ENCODE measurements at places on chromosomes 2 and 18. TPM values are rescaled to one million over a fixed set of nuclear protein-coding genes. Genes with fewer than 3 reads are reported as not detected.

GRCh38 chr2:34848691-34849090 lies 1249.6 kb upstream of the FAM98A start:
- DNase-seq: no peak

DNA sequence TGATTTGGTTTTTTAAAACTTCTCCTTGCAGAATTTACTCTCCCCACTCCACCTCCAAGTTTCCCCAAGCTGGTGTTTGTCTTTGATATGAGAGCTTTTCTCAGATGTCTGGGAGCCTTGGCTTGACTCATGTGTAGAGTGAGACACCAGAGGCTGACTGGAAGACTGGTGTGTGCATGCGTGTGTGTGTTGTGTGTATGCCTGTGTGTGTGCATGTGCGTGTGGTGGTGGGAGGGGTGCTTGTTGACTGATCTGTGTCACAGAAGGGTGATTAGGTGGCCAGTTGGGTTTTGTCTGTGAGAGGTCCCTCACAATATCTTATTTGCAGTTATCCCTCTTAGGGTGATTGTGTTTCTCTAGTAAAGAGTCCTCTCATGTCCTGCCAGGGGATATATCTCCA lies 50.5 kb upstream of the HPCAL1 start:
- no peak for DNase-seq

- DNase-seq: peak; percentile 67
Observed at GRCh38 chr2:142190805-142191204, 60.0 kb upstream of the LRP1B start.

DNA sequence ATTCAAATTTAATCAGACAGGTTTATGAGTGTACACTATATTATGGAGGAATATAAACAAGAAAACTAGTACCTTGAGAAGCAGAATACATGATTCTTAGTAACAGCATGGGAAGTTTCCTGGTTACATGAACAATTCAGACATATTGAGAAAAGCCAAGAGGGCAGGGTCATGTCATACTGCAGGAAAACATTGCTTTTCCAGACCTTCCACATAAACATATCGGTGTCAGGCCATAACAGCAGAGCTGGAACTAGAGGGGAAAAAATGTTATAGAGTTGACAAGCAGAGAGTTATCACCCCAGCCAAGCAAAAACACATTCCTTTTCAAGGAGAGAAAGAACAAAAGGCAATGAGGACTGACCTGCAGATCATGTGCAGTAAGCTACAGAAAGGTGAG lies 74.7 kb upstream of the ZNF236 start:
- no peak for DNase-seq

The LRRC30 gene
- total RNA-seq: not detected

- no peak for DNase-seq
Observed at GRCh38 chr2:46493241-46493970, 14.0 kb downstream of the TMEM247 start.

GRCh38 chr18:13296867-13297574 lies 78.5 kb downstream of the LDLRAD4 start:
- no peak for DNase-seq

DNA sequence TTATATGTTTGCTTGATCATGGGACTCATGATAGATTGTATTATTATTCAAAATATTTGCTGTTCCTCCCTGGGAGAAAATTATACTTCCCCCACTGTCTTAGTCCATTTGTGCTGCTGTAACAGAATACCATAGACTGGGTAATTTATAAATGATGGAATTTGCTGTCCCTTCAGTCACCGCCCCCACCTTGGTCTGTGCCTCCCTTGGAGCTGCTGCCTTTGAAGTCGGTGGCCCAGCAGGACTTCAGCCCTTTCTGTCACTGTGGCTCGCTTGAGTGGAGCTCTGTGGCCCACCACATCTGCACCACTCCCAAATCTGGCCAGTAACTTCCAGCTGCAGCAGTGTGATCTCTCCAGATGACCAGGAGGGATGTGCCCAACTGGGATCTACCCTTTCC lies 200.8 kb downstream of the AGPS start:
- no peak for DNase-seq

DNA sequence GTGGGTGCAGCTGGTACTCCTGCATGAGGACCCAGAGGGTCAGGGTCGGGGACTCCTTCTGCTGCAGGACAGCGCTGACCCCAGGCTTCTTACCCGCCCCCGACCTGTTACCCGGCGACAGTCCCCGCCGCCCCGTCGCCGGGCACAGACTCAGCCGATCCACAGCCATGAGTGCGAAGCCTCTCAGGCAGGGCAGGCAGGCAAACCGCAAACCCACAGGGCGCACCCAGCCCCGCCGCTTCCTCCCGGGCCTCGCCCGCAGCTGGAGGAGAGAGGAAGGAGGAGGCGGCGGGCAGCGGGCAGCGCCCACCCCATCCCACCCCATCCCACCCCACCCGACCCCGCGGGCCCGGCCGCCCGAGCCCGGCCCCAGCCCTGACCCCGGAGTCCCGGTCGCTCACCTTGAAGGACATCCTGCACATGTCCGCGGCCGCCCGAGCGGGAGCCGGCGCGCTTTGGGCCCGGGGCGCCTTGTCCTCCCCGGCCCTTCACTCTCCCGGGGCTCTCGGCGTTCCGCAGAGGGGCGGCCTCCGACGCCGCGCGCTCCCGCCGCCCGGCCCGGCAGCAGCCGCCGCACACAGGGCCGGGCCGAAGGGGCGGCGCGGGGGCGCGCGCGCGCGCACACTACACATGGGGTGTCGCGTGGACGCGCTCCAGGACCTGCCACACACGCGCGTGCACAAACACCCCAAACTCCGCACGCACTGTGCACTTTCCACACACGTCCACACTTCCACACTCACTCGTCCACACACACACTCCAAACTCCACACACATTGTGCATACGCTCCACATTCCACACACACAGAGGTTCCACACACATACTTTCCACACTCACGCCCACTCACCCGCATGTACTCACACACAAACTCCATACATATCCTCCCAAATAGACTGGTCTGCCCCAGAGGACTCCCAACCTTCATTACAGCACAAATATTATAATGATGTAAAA lies at the start of gene ANKRD29:
ANKRD29 (minus strand) TSS at position 603 of the 955 bp plus-strand sequence; CDS start at position 422, 181 bp downstream.
- DNase-seq: no peak

The KIAA2012 gene
- not detected for total RNA-seq

GRCh38 chr2:223930103-223930976 lies 14.8 kb downstream of the WDFY1 start:
- no peak for DNase-seq

DNA sequence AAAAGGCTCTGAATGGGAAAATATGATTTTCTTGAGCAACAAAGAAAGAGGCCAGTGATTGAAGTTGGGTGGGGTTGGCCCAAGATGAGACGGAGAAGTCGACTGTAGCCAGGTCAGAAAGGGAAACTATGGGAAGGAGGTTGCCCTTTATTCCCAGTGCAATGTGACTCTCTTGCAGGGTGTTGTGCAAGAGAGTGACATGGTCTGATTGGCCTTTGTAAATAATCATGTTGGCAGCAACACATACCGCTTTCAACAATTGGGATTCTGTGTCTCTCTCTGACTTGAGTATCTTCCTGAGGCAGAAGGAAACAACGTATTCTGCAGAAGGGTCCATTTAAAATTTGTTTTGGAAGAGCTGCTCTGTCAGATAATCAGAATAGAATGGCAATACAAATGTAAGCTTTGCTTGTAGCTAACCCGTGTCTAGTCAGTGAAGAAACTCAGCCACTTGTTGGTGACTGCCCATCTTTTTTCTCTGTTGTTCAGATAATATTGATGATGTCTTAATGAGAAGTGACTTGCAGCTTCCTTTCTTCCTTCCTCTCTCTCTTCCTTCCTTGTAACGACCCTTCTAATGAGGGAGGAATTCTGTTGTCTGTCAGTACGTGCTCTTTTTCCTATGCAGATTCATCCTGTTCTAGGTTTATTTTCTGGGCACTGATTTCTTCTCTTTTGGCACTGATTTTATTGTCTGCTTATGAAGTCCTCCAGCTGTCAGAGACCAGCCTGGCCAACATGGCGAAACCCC lies 311.0 kb upstream of the FAM98A start:
- DNase-seq: no peak

GRCh38 chr2:191351298-191351697 lies 106.1 kb downstream of the MYO1B start:
- DNase-seq: no peak

- no peak for DNase-seq
Observed at GRCh38 chr18:22544626-22545025, 126.9 kb upstream of the CTAGE1 start.

The POTEF gene
- total RNA-seq: 0.06 TPM

- no peak for DNase-seq
Observed at GRCh38 chr18:13389491-13390131, 171.1 kb downstream of the LDLRAD4 start.

GRCh38 chr18:49472459-49472858 lies 12.0 kb upstream of the DYM start:
- DNase-seq: no peak

GRCh38 chr2:205990104-205990503 lies 95.9 kb downstream of the INO80D start:
- DNase-seq: no peak

- DNase-seq: no peak
Observed at GRCh38 chr18:35345460-35345921, 1.3 kb upstream of the ZNF24 start.

- no peak for DNase-seq
Observed at GRCh38 chr2:41972819-41973218, 75.0 kb upstream of the PKDCC start.

DNA sequence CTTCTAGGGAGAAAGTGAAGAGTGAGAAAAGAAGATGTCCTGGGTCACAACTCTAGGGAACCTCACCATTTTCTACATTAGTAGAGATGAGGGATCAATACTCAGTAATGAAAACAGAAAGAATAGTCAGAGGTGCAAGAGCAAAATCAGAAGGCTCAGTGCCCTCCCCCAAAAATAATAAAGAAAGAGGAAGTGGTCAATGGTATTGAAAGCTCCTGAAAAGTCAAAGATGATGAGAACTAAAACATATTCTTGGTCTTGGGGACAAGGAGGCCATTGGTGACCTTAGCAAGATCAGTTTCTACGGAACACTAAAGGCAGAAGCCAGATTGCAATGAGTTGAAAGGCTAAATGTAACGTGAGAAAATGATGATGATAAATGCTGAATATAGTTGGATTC lies 24.5 kb upstream of the MYO1B start:
- DNase-seq: no peak

DNA sequence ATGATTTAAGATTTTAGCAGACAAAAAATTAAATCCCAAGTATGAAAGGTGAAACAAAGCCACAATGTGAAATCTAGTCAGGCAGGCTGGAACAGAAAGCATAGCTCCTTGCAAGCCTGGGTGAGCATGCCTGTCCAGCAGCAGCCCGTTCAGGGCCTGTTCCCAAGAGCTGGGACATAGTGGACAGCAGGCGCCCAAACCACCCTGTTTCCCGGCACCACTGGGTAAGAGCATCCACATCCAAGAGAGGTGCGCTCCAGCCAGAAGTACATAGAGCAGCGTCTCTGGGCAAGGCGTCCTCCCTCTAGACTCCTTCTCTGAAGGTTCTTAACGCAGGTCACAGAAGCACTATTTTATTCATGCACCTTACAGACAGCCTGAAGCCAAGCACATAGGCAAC lies 80.8 kb downstream of the DNER start:
- no peak for DNase-seq

GRCh38 chr18:40031435-40031834 lies 1923.6 kb upstream of the PIK3C3 start:
- DNase-seq: no peak

GRCh38 chr2:239644011-239644410 lies 243.2 kb upstream of the HDAC4 start:
- no peak for DNase-seq

DNA sequence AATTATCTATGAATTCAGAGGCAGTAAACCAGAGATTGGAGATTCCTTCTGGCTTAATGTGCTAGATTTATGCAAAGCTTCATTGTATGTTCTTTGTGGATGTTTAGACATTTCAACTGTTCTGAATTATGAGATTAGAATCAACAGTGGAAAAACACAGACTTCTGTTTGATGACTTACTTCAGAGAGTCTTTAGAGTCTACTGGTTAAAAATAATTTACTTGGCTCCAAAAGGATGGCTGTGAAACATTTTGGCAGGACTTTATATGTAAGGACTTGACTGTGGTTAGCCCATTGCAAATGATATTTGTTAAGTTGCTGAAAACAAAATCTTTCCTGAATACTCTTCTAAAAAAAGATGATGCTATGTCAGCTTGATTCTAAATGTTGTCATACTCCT lies 25.5 kb upstream of the LRRC30 start:
- DNase-seq: no peak

The TTR gene
- total RNA-seq: not detected

DNA sequence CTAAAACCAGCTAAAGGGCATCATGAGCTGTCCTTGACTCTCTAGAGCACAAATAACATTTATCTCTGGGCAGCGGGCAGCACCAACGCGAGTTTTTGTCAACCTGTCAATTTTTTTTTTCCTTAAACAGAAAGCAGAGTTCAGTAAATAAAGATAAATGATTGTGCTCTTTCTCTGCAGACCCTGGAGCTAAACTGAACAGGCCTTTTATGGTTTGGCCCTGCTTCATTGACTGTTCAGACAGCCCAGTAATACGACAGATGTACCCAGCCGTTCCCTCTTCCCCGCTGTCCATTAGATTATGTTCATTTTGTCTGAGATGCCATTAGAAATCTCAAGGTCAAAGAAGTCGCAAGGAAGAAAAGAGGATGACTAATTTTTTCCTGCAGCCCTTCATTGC lies 280.5 kb upstream of the PIK3C3 start:
- no peak for DNase-seq

GRCh38 chr18:36532815-36533214 lies 235.3 kb downstream of the FHOD3 start:
- no peak for DNase-seq

- DNase-seq: no peak
Observed at GRCh38 chr2:106316915-106317314, 122.8 kb upstream of the UXS1 start.

The CGREF1 gene
- 3.4 TPM for total RNA-seq

DNA sequence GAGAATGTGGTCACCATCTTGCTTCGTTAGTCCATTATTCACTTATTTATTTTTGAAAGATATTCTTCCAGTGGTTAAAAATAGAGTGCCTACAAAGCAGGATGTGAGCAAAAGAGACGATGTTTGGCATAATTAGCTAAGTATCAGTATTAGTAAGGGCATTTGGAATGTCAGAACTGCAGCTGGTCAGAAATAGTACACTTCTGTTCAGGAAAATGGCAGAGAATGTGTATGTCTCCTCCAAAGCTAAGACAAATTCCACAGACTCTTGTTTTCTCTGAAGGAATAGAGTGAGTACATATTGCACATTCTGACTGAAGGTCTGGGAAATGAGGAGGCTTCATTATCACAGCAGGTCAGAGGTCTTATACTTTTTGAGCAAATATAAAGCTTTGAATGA lies 209.0 kb downstream of the L3MBTL4 start:
- no peak for DNase-seq

The UGT1A5 gene
- not detected for total RNA-seq

- no peak for DNase-seq
Observed at GRCh38 chr2:100554798-100555407, 7.9 kb upstream of the PDCL3 start.

The RNU2-63P gene
- not detected for total RNA-seq

The IL36B gene
- total RNA-seq: not detected

The LGALSL gene
- total RNA-seq: 3.6 TPM

GRCh38 chr2:61141151-61141550 lies 20.8 kb upstream of the C2orf74 start:
- DNase-seq: no peak

GRCh38 chr18:3596637-3597384 lies 146.8 kb downstream of the TGIF1 start:
- DNase-seq: no peak

The AQP12B gene
- not detected for total RNA-seq

- no peak for DNase-seq
Observed at GRCh38 chr18:27942706-27943105, 234.2 kb downstream of the CDH2 start.
